ENCODE measurements at places on chromosomes 7 and 10.

GRCh38 chr10:103452506-103453230 is 498 bp upstream of the CALHM2 start:
- no peak for DNase-seq

DNA sequence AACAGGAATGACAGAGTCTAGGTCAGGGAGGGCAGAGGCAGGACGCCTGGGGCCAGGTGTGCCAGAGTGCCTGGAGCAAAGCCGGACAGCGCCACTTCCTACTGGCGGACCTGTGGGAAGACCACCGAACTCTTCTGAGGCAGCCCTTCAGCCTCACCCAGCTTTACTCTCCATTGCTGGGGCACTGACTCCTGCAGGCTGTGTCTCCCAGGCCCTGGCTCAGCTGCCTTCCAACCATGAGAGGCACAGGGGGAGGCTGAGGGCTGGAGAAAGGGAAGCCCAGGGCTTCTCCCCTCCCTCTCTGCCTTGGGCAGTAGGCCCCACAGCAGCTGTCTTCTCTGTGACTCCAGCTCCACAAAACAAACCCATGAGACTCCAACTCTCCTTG is 139.6 kb upstream of the UNC5B start:
- DNase-seq: no peak

DNA sequence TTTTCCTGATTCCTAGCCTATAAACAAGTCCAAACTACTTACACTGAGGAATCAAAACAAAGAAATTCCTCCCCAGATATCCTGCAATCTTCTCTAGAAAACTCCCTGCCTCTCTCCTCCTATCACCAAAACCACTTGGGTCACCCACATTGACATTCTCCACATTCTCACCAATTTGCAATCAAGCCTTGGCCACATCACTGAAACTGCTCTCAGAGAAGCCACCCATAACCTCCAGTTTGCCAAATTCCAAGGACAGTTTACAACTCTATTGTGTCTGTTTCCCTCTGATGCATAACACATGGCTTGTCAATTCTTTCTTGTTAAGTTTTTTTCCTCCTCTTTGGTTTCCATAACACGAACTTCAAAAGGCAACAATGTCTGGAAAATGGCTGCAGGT is 233.5 kb downstream of the XPNPEP1 start:
- no peak for DNase-seq

DNA sequence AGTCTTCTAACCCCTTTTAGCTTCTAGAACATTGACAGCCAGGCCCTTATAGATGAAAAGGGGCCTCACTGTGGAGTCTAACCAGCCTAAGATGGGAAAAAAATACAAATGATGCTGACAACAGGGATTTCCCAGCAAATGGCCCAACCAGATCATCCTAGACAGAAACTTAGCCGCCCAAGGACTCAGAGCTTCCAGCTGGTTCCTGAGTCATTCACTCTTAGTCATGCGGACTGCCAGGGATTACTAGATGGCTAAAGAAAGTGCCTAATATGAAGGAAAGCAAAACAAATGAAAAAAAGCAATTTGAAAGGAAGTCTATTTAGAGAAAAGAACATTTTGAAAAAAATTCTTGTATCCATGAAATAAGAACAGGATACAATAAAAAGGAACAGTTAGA is 23.7 kb downstream of the TSPAN14 start:
- DNase-seq: no peak

DNA sequence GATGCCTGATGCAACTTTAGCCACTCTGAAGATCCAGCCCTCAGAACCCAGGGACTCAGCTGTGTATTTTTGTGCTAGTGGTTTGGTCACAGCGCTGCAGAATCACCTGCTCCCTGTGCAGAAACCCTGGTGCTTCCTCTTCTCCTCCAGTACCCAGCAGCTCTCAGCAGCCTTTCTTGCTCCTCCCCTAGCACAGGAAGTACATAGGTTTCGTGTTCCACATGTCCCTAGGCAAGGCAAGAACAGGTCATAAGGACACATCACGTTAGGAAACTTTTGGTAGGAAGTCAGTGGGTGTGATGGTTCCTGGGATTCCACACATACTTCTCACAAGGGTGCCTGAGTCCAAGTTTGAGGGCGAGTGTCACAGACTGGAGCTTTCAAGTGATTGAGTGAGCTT is 167.9 kb upstream of the PRSS1 start:
- DNase-seq: no peak

GRCh38 chr7:79984210-79984609 is 150.4 kb upstream of the GNAI1 start:
- DNase-seq: no peak

- no peak for DNase-seq
Observed at GRCh38 chr7:26937306-26937705, 72.9 kb upstream of the SKAP2 start.

DNA sequence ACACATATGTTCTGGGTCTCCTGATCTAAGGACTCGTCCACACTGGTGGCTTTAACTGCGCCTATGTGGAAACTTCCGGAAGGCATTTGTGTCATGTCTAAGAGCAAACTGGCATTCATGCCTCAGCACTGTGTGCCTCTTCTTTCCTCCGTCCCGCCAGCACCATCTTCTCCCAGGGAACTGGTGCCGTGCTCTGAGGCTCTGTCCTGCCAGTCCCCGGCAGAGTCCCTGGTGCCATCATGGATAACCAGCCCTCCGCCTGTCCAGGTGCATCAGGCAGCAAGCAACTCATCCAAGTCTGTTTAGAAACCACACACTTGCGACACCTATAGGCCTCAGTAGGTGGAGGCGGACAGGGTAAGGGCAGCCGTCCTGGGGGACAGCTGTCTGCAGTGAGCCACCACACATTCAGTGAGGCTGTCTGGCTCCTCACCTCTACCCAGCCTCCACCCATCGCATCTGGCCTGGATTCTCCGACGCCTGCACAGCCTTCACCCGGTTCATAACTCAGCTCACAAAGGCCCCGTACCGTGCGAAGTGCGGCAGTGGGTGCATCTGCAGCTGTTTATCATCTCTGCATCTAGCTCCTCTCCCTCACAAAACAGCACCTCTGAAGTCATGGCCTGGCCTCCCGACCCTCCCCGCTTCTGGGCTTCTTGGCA is 162.7 kb downstream of the DIP2C start:
- no peak for DNase-seq

DNA sequence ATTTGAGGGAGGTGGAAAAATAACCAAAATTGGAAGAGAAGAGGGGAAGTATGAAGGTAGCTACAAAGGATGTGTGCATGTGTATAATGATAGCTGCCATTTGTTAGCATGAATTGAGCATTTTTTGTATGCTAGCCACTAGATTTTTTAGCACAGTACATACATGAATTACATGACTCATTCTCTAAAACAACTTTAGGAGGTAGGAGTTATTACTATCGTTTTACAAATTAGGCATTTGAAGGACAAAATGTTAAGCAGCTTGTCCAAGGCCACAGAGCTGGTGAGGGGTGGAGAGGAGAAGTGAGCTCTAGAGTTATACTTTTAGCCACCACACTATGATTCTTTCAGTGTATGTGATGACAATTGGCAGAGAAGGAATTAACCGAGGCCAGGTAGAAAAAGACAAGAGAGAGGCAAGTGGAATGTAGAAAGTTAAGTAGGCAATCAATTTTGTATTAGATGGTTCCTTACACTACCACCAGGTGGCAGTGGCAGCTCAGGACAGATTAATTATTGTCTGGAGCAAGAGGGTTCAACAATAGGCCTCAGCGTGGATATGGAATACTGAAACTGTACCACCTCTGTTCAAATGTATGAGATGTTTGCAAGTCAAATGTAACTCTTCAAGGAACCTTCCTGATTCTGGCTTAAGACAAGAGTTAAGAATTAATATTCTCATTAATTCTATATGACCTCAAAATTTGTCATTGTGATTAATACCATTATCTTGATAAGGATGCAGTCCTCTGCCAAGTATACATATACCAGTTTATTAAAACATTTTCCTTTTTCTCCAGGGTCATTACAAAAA is 128.0 kb downstream of the MBL2 start:
- peak; percentile 31 for DNase-seq

DNA sequence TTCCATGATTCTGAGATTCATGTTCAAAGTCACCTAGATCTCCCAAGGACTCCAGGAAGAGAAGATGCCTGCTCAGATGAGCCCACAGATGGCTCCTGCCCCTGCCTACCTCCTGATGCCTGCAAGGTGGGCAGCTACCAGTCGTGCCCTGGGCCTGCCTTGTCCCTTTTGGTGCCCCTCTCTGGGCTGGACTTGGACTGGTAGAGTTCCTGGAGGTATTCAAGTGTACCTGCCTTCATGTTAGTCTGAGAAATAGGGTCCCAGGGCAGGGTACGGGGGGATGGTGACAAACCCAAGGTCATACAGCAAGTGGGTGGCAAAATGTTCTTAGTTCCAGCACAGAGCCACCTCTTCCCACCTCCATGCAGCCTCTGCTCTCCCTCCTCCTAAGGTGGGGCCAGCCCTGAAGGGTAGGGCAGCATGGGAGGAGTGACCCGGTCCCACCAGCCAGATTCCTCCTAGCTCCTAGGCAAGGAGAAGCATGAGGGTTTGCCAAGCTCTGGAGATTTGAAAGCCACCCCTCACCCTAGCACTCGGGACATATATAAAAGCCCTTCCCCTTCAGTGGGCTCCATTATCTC is 80.8 kb upstream of the UNC5B start:
- DNase-seq: no peak

DNA sequence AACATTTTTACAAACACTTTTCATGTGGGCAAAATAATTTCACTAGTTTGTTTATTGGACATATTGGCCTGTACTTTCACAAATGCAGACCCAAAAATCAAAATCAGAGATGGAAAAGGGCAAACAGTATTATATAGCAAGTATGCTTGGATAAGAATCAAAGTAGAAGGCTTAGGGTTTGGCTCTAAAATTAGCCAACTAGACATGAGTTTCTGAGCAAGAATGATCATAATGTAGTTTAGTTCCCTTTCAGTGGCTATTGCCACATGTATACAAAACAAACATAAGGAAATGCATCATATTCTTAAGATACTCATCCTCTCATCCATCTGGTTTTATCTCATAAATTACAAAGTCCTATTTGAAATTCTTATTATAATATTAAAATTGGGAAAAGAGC is 132.5 kb downstream of the IMMP2L start:
- DNase-seq: no peak

GRCh38 chr7:107105591-107106245 is 61.2 kb downstream of the PRKAR2B start:
- no peak for DNase-seq

GRCh38 chr7:5661942-5662341 is 119.5 kb downstream of the RNF216 start:
- no peak for DNase-seq

DNA sequence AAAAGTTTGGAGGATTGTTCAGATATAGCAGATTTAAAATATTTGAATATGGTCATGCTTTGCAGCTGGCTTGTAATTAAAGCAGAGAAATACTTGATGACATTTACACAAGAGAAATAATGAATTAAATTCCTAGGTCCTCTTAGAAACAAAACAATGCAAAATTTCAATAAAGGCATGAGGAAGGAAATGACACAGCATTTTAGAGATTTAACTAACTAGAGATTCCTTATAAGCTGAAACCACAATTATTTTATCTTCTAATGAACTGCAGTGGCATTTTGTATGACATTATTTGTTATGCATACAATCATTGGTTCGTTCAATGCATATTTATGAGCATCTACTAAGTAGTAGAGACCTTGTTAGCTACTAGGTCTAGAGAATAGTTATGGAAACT is 490.9 kb downstream of the ZWINT start:
- DNase-seq: no peak

GRCh38 chr10:124518366-124518765 is 56.7 kb downstream of the LHPP start:
- DNase-seq: no peak

GRCh38 chr7:50227726-50228125 is 76.8 kb upstream of the IKZF1 start:
- DNase-seq: no peak

GRCh38 chr10:21372651-21373410 is 152.7 kb downstream of the SKIDA1 start:
- DNase-seq: peak; percentile 73

DNA sequence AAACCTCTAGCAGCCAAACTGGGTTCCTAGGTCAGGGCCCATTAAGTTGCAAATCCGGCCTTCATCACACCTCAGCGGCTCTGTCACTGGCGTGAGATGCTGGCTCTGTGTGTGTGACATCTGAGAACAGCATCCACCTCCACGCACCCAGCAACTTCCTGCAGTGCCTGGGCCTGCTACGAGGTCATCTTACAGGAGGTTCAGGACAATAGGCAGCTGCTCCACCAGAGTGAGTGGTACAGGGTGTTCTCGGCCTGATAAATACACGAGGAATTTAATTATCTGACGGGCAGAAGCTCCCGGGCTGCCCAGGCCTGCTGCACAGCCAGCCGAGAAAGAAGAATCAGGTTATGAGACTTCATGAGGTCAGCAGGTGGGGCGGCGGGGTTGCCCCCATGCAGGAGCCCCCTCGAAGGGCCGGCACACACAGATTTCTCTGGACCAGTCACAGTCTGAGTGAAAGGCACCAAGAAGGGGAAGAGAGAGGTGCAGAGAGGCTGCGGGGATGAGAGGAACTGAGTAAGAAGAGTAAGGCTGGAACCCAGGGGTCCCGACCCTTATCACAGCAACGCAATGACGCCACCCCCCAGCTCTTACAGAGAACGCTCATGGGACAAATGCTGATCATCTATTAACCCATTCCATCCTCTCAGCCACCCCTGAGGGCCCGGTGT is 49.3 kb downstream of the CALML3 start:
- DNase-seq: no peak

GRCh38 chr10:110735620-110736027 is 91.5 kb downstream of the RBM20 start:
- DNase-seq: no peak

GRCh38 chr10:48324580-48324979 is 18.1 kb downstream of the MAPK8 start:
- DNase-seq: no peak

GRCh38 chr7:128405471-128406313 is 4.1 kb downstream of the IMPDH1 start:
- no peak for DNase-seq

- no peak for DNase-seq
Observed at GRCh38 chr10:14530465-14530864, 199.7 kb upstream of the FRMD4A start.

- no peak for DNase-seq
Observed at GRCh38 chr10:44249490-44249889, 135.4 kb downstream of the CXCL12 start.
